ENCODE measurements at places on chromosomes 16 and 17. TPM values are rescaled to one million over a fixed set of nuclear protein-coding genes. Genes with fewer than 3 reads are reported as not detected.

GPRC5C gene
- not detected for total RNA-seq

SMG6 gene
- total RNA-seq, result 24.9 TPM

IRX5 gene
- 0.99 TPM for total RNA-seq

DNA sequence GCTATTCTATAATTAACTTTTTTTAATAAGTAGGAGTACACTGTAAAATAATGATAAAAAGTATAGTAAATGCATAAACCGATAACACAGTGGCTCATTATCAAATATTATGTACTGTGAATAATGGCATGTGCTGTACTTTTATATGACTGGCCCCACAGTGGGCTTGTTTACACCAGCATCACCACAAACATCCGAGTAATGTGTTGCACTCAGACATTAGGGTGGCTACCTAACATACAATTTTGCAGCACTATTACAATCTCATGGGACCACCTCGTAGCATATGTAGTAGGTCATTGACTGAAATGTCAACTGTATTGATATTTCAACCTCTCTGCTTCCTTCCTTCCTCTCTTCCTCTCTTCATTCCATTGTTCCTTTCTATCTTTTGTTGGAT, 51.7 kb downstream of the TBX4 start:
- no peak for DNase-seq

DNA sequence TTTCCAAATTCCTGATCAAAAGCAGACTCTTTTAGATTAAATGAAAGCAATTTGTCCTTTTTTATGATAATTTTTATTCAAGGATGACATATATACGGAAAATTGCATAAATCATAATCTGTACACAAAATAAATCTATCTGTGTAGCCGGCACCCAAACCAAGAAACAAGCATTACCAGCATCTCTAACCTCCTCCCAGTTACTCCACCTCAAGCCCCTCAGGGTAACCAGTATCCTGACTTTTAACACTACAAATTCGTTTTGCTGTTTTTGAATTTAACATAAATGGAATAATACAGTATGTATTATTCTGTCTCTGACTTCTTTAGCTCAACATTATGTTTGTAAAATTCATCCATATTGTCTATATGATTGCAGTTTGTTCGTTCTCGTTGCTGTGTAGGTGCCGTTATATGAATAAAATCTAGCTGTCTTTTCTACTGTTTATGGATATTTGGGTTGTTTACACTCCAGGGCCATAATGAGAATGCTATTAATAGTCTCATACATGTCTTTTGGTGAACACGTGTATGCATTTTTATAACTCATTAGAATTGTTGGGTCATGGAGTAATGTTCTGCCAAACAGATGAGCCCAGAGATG, 1.0 kb downstream of the TEKT1 start:
- DNase-seq, result no peak

DNA sequence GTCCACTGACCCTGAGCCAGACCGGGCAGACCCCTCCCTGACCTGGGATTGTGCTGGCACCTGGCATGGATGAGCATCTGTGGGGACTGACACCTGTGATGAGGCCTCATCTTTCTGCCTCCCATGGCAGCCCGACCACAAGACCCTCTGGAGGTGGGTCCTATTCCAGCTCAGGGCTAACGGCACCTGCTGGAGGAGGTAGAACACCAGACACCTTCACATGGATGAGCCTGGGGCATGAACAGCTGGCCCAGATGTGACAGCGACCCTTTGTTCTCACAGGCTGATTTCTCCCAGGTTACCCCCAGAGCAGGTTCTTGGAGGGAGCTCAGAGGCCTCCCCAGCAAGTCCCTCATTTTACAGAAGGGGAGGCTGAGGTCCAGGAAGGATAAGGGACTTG, 46.4 kb upstream of the PIK3R6 start:
- no peak for DNase-seq

Data from pulmonary artery endothelial cell (primary cell).